GM10248 (cell line): ENCODE measurements at places on chromosomes 1 and 21.

DNA sequence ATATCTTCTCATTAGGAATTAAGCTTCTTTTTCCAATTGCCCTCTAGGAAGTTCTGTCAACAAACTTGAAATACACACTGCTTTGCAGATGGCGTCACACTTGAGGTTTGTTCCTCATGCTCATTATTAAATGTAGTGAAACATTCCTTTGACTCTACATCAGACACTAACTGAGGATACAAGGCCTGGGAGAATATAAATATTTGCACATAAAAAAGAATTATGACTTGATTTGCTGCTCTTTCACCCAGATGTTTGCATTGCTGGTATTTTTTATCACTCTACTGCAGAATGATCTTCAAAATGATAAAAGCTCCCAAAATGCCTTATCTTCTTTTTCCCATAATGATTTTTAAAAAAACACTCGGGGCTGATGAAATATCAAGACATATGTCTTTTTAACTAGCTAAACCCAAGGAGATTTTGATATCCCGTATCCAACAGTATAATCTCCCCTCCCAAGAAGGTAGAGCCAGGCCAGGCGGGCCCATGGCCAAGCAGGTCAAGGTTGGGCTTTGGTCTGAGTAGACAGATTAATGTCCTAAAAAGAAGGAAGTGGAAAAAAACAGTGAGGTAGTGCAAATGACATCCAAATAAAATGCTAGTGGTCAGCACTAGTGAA lies 264.6 kb downstream of the HHIPL2 start:
- DNase-seq, result no peak

GRCh38 chr1:52125736-52126359 lies 16.0 kb upstream of the ZFYVE9 start:
- DNase-seq, result no peak

- DNase-seq, result peak; percentile 43
These were observed 2.5 kb downstream of the RGS4 start for GRCh38 chr1:163071405-163072255.

- DNase-seq, result no peak
These were observed 23.8 kb downstream of the STUM start for GRCh38 chr1:226572325-226572726.

DNA sequence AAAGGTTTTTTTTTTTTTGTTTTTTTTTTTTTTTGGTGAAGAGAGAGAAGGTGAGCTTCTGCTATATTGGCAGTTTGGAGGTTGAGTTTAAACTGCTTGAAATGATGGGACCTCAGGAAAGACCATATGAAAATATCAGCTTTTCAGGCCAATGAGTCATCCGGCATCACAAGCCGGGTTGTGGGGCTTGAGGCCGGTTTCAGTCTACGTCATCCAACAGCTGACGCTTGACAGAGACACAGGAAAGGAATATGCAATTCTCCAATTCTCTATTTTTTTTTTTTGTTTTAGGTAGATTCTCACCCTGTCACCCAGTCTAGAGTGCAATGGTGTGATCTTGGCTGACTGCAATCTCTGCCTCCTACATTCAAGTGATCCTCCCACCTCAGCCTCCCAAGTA lies 52.4 kb downstream of the KCNJ6 start:
- DNase-seq, result no peak

GRCh38 chr1:89199525-89200031 lies 836 bp upstream of the GBP4 start:
- DNase-seq, result peak; percentile 26

- DNase-seq, result peak; percentile 62
These were observed 51.3 kb upstream of the GFI1 start for GRCh38 chr1:92538048-92538412.

DNA sequence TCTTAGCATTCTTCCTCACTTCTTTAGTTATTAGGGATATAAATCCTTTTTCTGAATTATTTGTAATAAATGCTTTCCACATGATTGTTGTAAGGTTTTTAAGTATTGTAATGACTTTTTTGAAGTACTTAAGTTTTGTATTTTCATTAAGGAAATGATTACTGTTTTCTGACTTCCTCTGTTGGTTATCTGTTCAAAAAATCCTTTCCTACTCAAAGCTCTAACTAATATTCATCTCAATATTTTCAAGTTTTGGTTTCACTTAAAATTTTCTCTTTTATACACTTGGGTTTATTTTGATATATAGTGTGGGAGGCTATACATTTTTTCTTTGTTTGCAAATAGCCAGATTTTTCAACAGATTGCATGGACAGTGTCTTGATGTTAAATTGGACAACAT lies 59.9 kb upstream of the NHLH2 start:
- DNase-seq, result no peak

GRCh38 chr21:44372616-44373015 lies 19.2 kb downstream of the TRPM2 start:
- no peak for DNase-seq

DNA sequence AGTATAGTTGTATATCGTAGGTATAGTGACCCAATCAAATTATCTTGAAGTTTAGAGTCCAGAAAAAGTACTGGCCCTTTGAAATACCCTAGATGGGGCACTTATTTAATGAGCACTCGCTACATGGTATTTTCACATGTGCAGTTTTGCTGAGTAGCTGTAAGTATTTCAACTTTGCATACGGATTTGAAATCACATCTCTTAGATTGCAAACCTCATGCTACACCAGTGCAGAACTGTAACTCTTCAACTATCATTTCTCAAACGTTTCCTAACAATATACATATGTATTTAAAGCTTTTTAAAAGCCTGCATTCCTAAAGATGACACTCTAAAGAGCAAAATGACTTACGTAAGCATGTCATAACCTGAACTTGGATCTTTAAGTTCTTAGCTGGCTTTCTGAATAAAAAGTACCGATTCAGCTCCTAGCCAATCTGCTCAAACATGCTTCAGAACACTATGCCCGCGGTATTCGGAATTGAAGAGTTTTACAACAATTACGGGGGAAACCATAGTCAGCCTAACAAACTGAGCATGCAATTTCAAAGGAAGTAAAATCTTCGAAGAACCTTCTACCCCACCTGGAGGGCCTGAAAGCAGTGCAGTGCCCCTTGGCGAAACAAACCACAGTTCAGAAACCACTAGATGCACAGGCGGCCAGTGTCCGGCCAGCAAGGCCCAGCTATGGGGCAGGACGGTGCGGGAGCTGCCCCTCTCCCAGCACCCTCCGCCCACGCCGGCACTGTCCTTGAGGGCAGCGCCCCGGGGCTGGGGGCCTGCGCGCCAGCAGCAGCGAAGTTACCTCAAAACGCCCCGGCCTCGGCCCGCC lies 863 bp downstream of the FH start:
- DNase-seq, result no peak

- no peak for DNase-seq
These were observed 41.1 kb downstream of the TNFSF18 start for GRCh38 chr1:173009597-173009996.

DNA sequence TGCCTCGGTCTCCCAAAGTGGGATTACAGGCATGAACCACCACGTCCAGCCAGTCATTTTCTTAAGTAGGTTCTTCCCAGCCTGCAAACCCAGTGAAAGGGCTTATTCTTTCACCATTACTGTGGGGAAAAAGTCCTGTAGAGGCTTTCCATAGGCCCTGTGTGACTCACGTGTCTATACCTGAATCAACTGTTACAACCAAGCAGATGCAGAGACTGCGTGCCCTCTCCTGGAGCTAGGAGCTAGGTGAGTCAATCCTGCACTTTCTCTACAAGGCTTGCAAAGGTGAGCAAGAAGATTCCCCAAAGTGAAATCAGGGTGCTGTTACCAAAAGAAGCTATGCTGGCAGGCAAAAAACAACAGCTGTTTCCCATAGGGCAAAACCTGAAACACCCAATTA lies 13.8 kb upstream of the MPZL1 start:
- no peak for DNase-seq

DNA sequence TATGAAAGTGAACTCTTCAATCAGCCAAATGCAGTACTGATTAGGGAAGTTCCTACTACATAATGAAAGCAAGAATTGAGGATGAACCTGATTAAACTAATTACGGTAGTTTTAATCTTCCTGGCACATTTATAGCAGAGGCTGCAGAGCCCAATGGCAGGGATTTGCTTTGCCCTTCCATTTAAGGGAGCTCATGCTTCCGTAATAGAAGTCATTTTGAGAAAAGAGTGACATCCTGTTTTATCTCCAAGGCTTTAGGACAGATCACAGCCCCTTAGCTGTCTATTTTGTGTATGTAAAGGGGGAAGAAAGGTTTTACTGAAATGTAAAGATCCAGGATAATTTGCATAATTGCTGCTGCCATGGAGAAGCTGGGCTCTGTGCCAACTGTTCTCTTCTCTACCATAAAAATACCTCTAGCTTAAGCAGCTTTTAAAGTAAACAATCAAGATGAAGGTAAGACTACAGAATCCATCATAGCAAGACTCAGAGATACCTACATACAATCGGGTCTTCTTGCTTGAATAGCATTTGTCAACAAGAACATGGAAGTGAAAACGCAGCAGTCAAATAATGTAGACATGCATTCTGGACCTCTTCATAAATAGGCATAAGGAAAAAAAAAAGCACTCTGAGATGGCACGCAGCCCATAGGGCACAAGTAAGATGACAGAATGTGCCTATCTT lies 62.5 kb downstream of the ASH1L start:
- DNase-seq, result peak; percentile 24

DNA sequence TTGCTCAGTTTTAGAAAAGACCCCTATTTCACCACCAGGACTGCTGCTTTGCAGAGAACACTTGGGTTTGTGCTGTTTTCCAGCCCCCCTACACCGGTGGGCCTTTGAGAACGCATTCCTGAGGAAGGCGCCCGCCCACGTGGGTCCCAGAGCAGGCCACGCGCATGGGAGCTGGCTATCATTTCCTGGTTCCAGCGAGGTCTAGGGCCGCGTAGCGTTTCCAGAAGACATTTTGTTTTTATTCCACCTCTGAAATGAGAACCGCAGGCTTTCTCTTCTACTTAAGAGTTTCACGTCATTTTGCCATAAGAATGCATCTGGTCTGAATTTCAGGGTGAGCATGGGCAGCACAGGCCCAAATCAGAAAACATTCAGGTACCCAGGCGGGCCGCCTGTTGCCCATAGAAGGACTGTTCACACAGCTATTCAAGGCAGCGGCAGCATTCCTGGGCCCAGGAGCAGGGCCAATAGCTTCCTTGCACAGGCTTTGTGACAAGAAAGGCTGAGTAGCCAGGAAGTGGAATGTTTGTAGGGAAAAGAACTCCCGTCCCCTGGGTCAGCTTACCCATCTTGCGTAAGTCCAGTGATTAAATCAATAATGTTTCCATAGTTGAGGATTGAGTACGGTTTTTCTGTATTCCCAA lies 1.4 kb upstream of the KLHL21 start:
- DNase-seq, result no peak

GRCh38 chr1:40982721-40983120 lies 3.2 kb downstream of the CTPS1 start:
- no peak for DNase-seq

- DNase-seq, result peak; percentile 70
These were observed 40.1 kb upstream of the MYSM1 start for GRCh38 chr1:58739856-58740466.

GRCh38 chr1:152188673-152189591 lies 29.9 kb upstream of the RPTN start:
- peak; percentile 58 for DNase-seq

DNA sequence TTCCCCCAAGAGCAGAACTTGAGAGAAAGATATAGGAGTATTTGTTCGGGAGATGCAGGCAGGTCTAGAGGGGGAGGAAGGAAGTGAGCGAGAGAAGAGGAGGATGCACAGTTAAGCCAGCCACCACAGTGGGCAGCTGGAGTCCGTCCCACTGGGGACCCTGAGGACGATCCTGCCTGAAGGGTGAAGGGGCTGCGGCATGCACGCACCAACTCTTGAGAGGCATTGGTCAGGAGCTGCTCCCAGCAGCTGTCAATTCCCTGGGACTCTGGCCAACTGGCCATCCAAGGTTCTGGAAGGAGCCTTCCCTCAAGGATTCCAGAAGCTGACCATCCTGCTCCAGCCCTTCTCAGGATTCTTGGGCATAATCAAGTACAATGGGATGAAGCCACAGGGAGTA lies 246.9 kb downstream of the MATN1 start:
- no peak for DNase-seq

DNA sequence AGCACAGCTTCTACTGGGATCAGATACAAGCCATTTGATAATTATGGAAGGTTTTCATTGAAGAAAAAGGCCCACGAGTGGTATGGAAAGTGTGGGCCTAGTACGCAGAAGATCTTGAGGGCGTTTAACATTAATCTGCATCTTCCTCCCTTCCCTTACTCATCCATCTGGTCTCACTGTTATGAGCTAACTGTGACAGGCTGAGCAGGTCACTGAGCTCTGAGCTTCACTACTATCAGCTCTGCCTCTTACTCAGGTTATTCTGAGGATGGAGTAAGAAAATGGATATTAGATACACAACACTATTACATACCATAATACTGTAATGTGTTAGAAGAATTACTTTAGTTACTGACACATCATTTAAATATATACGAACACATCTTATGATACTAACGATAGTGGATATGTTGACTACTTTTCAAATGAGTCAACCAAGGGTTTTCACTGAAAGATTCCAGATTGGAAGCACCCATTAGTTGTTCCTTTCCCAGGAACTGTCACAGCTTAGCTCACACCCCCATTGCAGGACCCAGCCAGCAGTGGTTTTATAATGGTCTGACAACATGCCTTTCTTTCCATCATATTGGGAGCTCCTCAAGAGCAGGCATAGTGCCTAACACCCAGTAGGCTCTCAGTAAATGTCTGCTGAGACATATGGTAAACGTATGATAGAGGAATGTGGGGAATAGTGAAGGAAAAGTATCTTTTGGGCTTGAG lies 97.8 kb upstream of the C8B start:
- DNase-seq, result no peak

- DNase-seq, result no peak
These were observed 82.0 kb downstream of the DISP1 start for GRCh38 chr1:222896630-222897526.

DNA sequence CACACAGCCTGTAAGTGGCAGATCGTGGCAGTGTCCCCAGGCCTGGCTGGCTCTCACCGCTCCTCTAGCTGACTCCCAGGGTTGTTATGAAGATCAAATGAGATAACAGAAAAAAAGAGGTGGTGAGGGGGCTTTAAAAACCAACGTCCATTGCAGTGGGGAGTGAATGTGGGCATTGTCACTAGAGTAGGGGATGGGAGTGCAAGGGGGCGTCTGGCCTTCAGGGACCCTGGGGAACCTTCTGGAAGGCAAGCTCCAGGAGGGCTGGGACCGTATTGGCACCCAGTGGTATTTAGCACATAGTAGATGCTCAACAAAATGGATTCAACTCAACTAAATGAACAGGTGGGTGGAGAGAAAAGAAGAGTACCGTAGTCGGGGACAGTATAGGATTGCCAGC lies 3.4 kb downstream of the PLA2G2D start:
- no peak for DNase-seq

GRCh38 chr1:58888833-58889232 lies 105.0 kb upstream of the JUN start:
- no peak for DNase-seq

- DNase-seq, result no peak
These were observed 13.4 kb downstream of the EPB41 start for GRCh38 chr1:28927648-28928313.

- DNase-seq, result no peak
These were observed 963.7 kb upstream of the ADGRL2 start for GRCh38 chr1:80837066-80837465.
